ENCODE measurements at places on chromosomes 6 and 20. TPM values are rescaled to one million over a fixed set of nuclear protein-coding genes. Genes with fewer than 3 reads are reported as not detected.

Gene SNAI1
- 5.4 TPM for total RNA-seq

DNA sequence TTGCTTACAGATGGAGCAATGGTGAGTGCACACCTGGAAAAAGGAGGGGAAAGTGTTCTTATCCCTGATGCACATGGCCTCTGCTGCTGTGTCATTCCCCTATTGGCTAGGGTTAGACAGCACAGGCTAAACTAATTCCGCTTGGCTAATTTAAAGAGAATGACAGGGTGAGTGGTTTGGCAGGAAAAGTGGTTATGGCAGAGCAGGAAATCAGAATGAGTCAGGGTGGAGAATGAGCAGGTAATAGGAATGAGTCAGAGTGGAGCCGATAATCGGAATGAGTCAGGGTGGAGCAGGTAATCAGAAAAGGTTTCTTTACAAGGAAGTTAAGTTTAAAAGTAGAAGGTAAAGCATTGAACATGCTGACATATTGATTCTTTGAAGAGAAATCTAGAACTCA is 355.5 kb upstream of the HTR1E start:
- peak; percentile 83 for DNase-seq

DNA sequence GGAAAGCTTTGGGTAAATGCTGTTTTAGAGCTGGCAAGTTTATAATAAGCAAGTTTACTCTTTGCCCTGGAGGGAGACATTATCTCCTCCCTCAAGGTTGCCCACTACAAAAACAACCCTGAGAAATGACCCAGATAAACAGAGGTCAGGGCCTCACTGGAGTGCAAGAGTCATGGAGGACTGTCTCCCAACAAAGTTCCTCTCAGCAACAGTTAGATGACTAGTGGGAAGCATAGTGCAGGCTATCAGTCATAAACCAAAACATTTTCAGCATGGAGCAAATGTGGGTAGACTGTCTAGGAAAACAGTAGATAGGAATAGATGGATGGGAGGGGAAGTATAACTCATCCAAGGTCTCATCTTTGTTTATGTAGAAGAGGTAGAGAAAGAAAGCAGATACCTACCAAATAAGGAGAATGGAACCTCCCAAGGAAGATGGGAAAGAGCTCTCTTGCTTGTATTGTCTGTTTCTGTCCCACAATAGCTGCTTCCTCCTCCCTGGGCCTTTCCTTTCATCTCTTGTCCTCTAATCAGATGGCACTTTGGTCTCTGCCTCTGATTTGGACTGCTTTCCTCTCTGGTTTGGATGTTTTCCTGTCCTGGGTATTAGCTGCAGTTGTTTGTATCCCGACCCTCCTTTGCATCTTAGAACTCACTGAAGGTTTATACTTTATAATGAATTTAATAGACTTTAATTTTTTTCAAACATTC is 95.4 kb downstream of the WASF1 start:
- DNase-seq: no peak

DNA sequence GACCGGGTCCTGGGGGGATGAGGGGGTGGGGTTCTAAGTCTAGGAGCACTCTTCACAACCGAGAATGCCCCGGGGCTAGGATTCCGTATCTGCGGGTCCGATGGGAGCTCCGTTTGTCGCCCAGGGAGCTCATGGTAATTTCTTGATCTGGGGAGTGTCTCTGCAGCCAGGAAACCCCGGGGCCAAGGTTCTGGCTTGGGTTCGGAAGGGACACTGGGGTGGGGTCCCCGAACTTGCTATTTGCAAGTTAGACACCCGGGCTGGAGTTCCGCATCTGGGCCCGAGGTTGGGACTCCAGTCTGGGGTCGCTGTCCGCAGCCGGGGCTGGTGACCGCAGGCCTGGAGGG is 397 bp downstream of the PEDS1 start:
- DNase-seq: peak; percentile 17

DNA sequence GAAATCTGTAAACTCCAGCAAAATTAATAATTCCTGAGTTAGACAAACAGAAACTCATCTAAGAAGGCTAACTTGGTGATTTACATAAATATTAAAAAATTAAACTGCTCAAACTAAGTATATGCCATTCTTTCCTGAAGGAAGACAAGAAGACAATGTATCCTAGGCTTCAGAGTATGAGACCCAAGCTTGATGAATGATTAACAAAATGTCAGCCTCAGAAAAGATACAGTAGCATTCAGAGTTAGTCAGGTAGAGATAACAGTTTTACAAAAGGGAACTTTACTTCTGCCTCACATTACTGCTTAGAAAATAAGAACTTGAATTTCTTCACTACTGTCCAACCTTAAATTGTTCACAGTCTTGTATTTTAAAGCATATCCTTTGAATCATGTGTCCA is 12.0 kb downstream of the CSNK2A1 start:
- no peak for DNase-seq

GRCh38 chr20:16476032-16476431 is 97.2 kb downstream of the KIF16B start:
- DNase-seq: peak; percentile 86

DNA sequence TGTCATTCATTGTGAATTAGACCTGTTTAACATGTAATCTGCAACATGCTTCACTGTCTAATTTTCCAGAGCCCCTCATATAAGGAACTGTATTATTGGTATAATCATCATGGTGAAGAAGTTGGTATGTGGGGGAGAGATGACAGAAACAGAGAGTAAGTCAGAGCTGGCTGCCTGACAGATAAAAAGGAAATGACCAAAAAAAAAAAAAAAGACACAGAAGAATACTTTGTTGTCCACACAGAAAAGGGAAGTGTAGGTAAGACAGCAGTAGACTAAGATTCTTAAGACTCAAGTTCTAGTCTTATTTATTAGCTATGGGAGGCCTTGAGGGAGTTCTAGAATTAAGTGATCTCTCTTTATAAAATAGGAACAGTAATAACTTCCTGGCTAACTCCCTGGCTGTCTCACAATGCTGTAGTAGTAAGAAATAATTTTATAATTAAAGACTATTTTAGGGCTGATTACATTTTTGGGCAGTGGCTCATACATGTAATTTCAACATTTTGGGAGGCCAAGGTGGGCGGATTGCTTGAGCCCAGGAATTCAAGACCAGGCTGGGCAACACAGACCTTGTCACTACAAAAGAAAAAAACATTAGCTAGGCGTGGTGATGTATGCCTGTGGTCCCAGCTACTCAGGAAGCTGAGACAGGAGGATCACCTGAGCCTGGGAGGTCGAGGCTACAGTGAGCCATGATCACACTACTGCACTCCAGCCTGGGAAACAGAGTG is 102.5 kb downstream of the PRL start:
- DNase-seq: no peak

DNA sequence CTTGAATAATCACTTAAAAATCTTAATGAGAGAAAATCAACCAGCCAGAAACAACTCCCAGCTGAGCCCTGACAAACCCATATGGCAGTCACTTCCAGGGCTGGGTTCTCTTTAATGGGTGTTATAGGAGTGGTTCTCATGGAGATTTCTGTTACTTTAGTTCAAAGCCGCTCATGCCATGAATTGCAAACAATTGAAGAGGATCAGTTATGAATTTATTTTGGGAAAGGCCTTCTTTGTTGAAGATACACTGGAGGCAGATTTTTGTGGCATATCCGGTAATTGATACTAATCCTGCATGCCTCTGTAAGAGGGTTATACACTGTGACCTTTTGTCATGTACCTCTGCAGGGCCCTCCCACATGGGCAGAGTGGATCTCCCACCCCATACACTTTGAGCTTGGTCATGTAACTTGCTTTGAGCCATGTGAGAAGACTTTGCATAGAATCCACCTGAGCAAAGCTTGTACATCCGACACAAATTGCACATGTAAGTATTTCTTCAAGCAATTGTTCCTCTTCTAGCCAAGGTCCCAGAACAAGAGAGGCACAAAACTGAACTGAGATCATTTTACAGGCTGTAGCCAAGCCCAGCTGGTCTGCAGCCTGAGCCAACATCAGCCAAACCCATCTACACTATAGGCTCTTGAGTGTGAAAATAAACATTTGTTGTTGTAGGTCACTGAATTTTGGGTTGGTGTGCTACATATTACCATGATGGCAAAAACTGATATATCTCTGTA is 492.3 kb downstream of the PREX1 start:
- DNase-seq: no peak

DNA sequence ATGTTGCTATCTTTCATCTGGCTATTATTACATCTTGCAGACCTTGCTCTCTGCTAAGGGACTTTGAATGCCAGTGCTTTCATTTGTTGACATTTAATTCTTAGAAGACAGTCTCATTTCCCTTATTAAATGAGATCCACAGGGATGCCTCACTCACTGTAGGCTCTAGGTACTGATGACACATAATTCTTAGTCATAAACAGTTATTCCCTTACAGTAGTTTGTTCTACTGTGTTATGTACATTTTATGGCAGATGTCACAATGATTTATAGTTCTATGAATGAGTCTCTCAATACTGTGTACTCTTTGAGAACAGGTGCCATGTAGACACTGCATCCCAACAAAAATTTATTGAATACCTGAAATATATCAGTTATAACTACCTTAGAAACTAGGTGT is 70.3 kb downstream of the FAM83B start:
- peak; percentile 98 for DNase-seq

DNA sequence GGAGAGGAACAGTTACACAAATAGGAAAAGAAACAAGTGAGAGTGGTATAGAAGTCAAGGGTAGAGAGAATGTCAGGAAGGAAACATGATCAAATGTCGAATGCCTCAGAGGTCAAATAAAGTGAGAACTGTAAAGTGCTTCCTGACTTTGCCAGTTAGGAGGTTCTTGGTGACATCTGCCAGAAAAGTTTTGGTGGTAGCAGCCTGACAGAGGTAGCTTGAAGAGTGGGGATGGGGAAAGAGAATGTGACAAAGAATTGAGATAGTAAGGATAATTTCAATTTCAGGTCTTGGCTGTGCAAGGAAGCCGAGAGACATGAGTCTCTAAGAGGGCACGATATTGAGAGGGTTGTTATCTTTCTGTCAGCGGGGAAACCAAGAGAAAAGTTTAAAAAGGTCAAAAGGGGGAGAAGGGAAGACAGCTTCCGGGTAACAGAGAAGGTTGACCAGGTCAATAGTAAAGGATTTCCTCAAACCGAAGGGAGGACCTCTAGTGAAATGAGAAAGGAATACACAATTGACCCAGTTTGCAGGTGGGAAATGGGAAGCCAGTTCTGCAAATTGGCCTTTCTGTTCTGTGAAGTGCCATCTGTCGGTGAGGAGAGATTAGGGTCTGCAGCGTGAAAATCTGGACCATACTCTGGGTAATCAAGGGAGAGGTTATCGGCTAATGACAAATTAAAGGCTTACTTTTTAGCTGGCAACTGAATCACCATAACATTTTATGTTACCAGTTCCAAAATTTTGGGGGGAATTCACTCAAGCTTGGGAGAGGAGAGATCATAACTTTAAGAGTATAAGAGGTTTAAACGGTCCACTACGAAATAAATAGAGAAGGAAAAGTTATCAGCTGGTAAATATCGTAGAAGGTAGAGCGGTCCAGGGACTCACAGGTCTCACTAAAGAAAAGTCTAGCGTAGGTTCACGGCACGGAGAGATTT is 973 bp upstream of the BRD2 start:
- DNase-seq: peak; percentile 64

- no peak for DNase-seq
Measured at GRCh38 chr20:24764027-24764793, 184.9 kb upstream of the CST7 start.

DNA sequence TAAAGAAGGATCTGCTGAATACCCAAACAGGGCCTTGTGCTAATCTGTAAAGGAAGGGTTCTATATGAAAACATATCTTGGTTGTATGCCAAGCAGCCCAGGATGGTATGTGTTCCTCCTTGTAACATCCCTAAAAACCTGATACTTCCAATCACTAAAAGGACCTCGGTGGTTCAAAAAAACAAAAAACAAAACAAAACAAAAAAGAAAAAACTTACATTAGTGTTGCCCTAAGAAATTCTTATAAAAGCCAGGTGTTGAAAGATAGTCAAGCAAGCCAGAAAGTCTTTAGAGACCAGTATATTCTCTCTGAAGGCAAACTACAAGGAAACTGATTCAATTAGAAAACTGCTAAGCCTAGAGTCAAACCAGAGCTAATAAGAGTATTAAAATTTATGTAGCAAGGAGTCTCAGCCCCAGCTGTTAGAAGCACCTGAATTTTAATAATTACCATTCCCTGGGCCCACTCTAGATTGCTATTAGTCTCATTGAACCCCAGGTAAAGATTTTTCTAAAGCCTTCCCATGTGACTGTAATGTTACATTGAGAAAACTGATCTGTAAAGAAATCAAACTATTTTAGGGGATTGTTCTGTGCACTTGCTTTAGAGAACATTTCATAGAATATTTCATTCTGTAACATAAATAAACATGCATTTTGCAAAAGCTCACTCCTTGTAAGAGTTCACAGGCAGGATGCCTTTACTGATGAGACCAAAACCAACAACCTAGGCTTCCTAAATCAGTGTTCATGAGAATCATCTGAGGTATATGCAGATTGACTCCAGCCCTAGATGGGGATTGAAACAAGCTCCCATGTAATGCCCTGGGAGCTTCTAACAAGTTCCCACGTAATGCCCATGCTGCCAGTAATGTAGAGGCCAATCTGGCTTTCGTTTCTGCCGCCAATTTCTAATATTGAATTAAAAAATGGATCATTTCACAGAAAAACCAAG is 95.2 kb upstream of the BTN3A2 start:
- no peak for DNase-seq

DNA sequence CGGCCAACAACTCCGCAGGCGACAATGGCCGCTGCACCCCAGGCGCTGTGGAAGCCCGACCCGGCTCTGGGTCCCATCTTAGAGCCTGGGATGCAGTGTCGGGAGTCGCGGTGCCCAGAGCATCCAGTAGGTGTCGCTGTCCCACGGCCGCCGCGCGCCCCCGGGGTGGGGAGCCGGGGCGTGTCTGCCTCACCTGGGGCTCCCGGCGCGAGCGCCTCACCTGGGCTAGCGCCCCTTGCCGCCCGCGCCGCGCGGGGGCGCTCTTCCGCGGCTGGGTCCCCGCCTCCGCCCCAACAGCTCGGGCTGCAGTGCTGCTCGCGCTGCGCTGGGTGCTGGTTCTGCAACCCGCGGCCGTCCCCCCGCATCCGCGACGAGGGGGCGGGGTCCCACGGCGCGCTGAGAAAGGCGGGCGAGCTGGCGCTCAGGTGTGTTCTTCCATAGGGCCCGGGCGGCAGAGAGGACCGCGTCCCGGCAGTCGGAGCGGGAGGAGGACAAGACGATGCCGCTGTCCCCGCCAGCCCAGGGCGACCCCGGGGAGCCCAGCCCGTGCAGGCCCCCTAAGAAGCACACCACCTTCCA is at the start of gene CRYBG1:
Gene CRYBG1 (plus strand): TSS at position 308 of the 579 bp plus-strand sequence. CDS start 192 bp downstream, at position 500.
- peak; percentile 90 for DNase-seq

Data from PC-3 (cell line).